ENCODE measurements at places on chromosomes 2 and 18.

GRCh38 chr2:132448771-132449170 lies 32.2 kb downstream of the GPR39 start:
- DNase-seq = no peak

GRCh38 chr2:227932403-227932802 lies 61.0 kb downstream of the DAW1 start:
- no peak for DNase-seq

DNA sequence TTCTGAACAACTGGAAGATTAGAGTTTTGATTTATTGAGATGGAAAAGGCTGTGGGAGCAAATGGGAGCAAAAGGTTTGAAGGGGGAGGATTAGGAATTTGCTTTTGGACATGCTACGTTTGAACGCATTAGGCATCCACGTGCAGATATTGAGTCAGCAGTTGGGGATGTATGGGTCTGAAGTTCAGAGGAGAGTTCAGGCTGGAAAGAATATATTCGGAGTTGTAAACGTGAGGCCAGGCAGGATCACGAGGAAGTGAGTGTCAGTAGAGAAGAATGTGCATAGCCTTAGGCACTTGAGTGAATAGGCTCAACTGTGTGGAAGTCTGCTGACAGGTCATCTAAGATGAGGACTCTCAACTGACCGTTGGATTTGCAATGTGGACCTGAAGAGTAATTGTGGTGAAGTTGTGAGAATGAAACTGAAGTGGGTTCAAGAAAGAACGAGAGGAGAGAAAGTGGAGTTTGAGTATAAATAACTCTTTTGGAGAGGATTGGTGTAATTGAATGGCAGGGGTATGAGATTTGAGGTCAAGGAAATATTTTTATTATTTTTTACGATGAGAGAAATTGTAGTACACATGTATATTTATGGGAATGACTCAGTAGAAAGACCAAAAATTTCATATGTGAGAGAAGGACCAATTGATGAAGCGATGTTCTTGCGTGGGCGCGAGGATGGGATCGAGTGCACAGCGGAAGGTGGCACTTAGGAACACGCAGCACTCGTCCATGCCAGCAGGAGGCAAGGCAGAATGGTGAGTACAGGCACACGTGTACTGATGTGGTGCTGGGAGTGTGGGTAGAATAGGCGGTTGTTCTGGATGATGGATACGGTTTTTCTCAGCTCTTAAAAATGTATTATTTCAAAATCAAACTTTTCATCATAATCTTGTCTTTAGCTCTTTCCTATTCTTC lies 40.5 kb upstream of the POLE4 start:
- DNase-seq = no peak

DNA sequence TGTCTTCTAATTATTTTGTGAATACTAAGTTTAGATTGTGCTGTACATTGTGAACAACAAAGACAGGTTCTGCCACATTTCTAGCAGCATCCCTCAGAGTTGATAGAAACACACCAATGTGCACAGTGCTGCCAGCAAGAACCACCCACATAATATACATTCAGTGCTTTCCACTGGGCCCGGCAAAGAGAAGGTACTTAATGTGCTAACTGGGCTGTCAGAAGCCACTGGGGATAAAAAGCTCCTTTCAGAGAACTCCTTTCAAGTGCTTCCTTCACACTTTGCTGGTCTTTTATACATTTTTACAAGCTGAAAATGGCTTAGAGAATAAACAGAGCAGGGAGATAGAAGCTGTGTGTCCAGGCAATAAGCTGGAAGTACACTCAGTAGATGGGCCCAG lies 58.0 kb upstream of the CAPN13 start:
- no peak for DNase-seq

DNA sequence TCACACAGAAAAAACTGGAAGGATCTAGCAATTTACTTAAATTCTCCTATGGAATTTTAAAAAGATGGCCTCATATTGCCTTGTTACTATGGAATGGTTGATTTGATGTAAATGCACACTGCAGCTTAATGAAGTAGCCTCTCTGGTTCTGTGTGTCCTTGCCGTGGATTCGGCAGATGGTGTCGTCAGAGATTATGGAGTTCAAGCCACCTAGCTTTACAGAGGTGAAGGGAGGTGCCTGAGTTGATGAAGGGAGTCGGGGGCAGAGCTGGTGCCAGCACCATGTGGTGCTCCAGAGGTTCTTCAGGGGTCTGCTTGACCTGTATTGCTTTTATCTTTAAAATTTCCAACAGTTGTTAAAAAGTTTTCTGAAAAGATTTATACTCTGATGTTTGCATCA lies 48.8 kb downstream of the ASAP2 start:
- DNase-seq = no peak

- DNase-seq = no peak
Measured at GRCh38 chr2:49004036-49004626, 150.2 kb downstream of the FSHR start.

DNA sequence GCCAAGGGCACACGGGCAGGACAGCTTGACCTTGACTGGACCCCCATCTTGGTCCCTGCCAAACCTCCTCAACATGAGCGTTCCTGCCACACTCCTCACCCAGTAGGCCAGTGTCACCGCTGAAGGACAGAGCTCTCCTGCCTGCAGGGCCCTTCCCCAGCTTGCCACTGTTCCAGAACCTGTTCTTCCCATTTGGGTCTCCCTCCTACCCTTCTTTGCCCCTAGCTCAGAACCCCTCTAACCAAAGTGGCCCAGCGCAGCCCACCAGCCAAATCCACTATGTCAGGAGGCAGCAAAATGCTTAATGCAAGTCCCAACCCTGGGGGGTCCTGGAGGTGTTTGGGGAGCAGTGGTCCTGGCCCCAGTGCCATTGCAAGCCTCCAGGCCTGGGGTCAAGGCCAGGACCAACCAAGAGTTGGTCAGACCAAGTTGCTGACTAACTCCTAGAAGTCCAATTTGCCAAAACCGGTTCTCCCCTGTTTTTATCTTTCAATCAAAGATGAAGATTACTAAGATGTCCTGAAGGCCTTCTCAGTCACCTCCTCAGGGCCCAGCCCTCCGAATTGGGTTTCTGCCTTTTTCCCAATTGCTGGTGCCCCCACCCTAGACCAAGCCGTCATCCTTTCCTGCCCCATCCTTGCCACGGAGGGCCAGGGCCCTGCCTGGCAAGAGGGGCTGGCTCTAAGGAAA lies 4.5 kb upstream of the ASPRV1 start:
- no peak for DNase-seq

- no peak for DNase-seq
Measured at GRCh38 chr2:98674233-98674964, 56.5 kb downstream of the MGAT4A start.

DNA sequence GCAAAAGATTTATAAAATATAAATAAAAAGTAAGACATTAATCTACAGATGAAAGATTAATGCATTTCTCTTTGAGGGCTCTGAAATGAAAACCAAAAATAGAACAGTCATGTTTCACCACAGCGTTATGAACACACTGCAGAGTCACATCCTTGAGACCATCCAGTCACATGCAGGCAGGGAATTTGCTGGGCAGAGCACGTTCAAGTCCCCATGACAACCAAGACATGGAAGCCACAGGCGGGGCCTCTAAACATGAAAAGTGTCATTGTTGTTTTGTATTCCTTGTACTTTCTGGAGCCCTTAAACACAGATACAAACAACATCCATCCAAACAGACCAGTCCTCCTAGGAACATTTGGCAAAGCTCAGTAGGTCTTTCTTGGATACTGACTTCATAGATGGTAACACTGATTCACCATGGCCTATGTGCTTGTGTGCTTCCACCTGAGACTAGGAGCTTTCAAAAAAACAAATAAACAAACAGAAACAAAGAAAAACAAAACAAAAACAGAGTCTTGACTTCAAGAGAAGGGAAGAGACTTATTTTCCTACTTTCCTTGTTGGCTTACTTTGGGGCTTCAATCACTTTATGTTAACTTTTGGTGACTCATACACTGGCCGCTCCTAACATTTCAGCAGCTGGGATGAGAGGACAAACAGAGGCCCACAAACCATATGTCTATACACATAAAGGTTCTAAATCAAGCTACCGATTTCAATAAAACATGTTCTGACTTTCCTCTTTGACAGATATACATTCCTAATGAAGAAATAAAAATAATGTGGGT lies 99.5 kb upstream of the CCDC85A start:
- no peak for DNase-seq

DNA sequence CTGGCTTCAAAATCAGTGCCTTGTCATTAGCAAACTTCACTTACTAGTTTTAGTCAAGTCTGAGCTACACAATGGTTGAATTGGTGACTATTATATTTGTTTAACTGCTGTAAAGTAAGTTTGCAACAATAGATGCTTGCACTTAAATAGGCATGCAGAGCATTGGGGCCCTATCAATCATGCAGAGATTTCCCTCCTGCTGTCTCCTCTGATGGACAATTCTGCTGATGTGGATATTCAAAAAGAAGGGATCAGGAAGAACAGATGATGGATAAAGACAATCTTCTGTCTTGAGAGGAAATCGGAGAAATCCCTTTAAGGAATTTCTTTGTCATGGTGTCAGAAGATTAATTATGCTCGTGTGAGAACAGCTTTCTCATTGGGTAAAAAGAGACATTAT lies 89.0 kb downstream of the GREB1L start:
- no peak for DNase-seq

GRCh38 chr18:77632758-77633157 lies 383.1 kb downstream of the GALR1 start:
- DNase-seq = no peak

DNA sequence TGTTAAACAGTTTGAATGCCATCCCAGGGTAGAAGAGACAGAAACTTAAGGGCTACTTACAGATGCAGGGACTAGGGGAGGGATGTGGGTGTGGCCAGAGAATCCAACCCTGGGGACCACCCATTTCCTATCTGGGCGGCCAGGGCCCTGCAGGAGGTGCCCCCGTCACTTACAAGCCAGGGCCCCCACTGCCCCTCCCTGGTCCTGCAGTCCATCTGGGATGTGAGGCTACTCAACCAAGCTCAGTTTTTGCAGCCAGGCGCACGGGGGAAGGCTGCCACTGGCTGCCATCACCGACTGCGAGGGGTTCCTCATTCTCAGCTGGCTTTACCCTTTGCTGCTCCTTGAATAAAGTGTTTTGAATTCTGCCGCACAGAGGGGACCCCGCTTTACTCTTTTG lies 42.1 kb downstream of the RRM2 start:
- no peak for DNase-seq

DNA sequence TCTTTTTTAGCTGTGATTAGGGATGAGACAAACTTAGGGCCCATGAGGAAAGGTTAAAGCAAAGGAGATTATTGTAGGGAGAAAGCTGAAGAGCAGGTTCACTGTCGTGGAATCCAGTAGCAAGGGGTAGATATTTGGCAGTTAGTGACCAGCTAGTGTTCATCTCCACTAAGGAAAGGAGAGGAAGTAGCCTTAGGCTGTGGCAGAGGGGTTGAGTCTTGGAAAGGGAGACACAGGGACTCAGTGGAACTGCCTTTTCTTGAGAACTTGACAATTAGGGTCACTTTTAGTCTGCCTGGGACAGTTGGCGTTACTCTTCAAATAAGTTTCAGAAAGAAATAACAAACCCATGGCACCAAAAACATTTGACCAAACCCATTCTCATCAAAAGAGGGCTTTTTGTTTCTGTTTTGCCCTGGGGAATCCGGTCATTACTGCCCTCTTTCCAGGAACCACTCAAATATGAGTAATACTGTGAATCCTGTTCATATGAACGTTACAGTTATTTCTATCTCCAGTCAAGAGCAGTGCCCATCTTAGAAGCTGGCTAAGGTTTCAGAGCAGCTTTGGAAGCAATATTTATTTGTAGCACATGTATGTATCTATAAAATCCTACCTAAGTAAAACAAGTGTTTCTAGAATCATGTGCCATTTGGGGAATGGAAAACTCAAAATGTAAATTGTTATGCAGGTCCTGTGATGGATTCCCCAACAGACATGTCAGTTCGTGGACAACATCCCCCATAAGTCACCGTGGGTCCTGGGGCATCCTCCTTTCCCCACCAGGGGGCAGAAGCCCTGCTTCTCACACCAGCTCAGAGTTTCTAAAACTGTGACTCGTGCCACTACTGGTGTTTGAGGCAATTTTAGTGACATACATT lies 77.3 kb upstream of the PHLPP1 start:
- no peak for DNase-seq

DNA sequence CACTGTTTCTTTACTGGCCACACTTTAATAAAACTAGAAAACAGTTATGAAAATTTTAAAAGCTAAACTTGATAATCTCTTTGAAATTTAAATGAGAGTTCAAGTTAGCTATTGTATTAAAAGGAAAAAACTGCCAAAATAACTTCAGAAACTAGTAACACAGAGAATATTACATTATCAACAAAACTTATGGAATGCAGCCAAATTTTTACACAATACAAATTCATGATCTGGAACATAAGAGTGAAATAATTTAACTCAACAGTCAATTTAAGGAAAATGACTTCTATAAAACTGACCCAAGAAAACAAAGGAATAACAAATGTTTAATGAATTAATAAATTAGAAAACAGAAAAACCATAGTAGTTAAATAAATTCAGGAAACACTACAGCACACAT lies 65.0 kb downstream of the TCF4 start:
- DNase-seq = no peak

DNA sequence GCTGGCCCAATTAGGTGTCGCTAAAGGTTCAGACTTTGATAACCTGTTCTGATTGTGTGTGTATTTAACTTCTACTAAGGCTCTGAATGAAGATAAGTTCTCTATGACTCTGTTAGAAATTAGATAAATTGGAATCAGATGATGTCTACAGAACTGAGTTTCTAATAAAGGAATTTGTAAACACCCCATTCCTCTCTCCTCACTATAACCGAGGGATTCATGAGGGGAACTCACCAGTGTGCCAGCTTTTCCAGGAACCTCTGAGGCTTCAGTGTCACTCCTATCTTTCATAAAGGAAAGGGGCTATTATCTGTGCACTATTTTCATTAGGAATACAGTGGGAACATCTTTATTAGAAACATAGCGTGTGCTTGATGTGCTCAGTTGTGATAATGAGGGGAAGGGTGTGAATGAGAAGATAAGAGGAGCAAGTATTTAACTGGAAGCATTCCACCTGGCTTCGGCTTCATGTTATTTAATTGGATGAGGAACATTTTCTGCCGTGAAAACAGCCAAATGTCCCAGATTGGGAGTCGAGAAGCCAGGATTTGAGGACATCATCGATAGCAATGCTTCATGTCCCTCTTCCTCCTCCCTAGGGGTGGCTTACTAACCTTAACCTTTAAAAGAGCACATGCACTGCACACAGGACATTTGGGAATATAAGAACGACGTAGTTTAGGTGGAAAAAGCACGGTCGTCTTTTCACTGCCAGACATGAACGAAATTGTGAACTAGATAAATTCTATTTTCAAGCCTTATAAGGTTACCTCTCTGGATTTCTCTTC lies 84.8 kb upstream of the TCF4 start:
- no peak for DNase-seq

All from Right ventricle myocardium inferior (tissue), 1 donor.